Activated naive CD4-positive, alpha-beta T cell treated with anti-CD3 and anti-CD28 coated beads, Interleukin-2, amount 50 U/mL, for 72 hours (primary cell): ENCODE measurements at places on chromosomes 5 and 9.

DNA sequence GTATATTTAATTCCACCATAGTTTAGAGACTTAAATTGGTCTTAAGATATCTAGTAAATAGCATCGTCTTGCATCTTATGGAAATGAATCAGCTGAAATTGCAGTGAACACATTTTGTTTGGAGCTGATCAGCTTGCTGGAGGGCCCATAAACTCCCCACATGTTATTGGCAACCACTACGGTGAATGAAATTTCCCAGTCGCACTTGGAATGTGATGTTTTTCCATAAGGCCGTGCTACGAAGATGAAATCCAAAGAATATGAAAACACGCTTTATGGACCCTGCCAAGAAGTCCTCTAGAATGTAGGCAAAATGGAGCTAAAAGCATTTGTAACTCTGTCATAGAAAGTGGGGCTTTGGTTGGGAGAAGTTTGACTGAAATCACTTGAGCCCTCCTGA lies 572.1 kb downstream of the ACTL7B start:
- DNase-seq, result no peak

GRCh38 chr5:170488570-170488969 lies 15.2 kb upstream of the KCNIP1 start:
- no peak for DNase-seq

GRCh38 chr9:37549527-37549926 lies 26.7 kb downstream of the FBXO10 start:
- no peak for DNase-seq

DNA sequence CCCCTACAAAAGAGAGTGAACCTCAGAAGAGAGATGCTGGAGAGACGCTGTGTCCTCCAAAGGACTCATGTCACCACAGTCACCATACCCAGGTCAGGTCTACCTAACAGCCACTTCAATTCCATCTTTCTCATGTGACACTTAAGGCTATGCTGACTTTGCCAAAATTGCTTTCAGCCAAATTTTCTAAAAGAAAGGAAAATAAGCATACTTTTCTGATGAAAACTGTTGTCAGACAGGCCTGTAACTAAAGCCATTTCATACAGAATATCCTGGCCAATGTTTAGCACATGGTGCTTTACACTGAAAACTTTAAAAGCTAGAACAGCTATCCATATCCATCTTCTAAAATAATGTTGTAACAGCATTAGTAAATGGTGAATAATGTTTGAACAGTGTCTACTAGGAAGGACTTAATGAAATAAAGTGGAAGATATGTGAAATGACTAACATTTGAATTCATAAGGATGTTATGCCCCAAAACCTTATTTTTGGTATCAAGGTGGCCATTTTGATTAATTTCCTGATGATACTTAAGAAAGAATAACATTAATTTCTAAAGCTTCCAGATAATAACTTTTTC lies 97.2 kb downstream of the NFIB start:
- DNase-seq, result no peak

DNA sequence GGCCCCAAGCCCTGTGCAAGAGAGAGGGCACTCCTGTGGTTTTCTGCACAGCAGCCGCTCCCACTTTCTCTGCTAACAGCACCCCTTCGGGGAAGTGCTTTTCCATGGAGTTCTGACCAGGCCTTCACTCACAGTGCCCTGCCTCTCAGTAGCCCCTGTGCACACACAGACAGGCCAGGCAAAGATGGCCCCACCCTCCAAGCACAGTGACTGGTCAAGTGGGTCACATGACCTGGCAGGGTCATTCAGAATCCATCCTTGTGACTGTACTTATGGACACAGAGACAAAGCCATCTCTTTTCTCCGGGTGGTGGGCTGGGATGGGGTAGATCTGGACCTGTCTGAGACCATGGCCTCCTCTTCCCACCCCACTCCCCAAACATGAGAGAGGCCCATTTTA lies 82.5 kb downstream of the PSD2 start:
- DNase-seq, result no peak

DNA sequence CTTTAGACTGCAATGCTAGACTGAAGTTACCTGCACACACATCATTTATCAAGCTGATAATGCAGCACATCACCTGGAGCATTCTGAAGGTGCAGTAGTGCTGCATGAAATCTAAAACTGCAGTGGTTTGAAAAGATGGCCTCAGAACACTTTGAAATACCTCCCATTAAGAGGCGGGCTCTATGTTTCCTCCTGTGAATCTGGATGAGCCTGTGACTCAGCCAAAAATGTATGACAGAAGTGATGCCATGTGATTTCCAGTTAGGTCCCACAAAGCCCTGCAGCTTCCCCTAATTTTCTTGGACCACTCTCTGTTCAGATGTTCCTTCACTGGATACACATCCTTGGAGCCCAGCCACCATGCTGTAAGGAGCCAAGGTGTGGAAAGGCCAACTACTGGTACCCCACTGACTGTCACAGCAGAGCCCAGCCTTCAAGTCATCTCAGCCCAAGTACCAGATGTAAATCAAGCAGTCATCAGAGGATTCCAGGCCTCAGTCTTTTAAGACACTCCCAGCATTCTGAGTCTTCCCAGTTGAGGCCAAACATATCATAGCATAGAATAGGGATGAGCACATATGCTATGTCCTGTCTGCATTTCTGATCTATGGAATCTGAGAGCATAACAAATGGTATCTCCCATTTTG lies 27.2 kb upstream of the DEPDC1B start:
- no peak for DNase-seq

- DNase-seq, result no peak
Observed at GRCh38 chr5:72256536-72256935, 63.5 kb downstream of the MRPS27 start.
